AG04449 (cell line): ENCODE measurements at places on chromosomes 7 and 10.

DNA sequence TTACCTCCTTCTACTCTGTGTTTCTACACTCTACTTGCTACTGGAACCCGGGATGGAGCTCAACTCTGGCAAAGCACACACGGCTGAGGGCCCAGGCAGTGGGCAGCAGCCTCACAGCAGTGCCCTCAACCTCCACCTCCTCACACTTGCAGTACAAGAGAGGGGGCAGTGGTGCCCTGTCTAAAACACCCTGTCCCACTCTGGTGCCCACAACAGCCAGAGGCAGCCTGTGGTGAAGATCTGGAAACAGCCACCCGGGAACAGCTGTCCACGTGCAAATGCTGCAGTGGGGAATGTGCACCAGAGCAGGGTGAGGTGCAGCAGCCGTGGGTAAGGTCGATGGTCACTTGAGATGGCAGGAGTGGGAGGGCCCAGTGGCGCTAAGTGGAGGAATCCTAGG lies 13.7 kb downstream of the MAT1A start:
- DNase-seq = no peak

DNA sequence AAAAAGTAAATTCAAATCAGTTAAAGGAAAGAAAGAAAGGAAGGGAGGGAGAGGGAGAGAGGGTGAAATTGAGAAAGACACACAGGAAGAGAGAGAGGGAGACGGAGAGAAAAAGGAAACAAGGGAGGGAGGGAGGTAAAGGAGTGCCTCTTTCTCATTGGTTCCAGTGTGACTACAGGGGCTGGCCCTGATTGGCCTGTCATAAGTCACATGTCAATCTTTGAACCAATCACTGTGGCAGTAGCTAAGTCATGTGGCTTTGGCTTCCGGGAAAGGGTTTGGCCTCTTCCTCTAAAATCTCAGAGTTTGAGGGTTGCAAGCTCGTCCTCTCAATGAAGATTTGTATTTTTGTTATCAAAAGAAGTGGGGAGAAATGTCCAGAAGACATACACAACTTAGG lies 150.2 kb downstream of the RAB11FIP2 start:
- no peak for DNase-seq

- DNase-seq = no peak
Measured at GRCh38 chr7:115672024-115672423, 358.5 kb downstream of the TFEC start.

DNA sequence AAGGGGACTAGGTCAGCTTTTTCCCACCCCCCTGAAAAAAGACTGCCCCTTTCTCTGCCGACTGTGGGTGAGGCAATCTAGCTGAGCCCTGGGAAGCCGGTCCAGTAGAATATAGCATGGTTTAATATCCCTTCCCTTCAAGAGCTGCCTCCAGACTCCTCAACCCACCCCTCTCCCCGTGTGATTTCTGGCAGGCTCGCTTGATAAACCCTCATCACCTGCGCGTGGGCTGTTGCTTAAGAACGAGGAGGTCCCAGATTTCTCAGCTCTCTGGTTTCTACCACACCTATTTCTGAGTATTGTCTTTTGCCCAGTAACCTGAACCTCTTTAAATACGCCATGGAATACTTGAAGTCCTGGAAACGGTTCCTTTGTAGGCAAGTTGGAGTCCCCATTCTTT lies 2.0 kb upstream of the LRRC4 start:
- no peak for DNase-seq

DNA sequence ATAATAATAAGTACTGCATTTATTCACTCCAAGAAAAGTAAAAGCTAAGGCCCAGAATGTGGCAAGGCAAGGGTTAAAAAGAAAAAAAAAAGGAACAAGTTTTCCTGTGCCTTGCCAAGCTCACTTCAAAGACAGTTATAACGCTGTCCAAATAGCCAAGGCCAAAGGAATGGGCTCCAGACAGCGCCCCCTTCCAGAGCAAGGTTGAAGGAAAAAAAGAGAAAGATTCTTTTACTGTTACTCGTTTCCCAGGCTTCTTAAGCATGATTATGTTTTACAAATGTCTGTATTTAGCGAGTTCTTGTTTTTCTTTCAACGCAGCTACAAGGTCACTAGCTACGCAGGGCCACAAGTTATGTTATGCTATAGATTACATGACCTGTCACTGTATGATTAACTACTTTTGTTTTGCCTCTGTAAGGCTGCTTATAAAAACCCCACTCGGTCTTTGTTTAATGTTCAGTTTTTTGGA lies 9.1 kb upstream of the EIF4H start:
- DNase-seq = no peak

DNA sequence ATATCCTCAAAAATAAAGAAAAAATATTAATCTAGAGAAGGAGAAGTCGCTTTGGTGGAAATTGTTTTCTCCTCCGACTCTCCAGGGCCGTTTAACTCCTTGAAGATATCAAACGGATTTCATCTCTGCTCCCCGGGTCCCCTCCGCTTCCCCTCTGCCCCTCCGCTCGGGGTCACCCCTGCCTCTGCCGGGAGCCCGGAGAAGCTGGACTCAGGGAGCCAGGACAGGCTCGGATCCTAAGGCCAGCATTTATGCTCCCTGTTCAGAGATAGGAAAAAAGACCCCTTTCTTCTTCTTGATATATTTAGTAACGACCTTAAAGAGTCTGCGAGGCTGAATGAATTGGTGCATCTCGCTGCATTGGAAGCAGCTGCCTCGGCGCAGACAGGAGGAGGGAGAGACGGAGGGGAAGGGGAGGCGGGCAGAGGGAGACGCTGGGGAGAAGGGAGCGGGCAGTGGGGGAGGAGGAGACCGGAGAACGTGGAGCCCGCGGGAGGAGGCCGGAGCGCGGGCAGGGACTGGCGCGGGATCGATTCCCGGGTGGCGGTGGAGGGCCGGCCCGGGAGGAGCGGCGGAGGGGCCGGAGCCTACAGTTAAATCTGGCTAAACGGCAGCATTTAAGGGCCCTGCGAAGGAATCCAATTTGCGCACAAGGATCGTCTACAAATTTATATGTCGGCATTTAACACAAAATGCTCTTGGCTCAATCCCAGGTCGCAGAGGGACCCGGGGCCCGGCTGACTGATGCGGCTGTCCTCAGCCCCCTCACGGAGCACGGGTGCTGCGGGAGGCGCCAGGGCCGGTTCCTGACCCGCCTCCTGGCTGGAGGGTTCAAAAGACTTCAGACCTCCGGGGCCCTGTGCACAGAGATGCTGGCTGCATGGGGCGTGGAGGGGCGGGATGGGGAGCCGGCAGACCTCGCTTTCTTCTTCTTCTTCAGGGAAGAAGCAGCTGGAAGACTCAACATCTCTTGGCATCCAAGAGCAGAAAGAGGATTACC lies 55.6 kb downstream of the CRTAC1 start:
- no peak for DNase-seq

- DNase-seq = no peak
Measured at GRCh38 chr10:94013331-94013760, 19.6 kb downstream of the PLCE1 start.

GRCh38 chr10:30559180-30559579 lies 70.4 kb downstream of the LYZL2 start:
- DNase-seq = no peak

DNA sequence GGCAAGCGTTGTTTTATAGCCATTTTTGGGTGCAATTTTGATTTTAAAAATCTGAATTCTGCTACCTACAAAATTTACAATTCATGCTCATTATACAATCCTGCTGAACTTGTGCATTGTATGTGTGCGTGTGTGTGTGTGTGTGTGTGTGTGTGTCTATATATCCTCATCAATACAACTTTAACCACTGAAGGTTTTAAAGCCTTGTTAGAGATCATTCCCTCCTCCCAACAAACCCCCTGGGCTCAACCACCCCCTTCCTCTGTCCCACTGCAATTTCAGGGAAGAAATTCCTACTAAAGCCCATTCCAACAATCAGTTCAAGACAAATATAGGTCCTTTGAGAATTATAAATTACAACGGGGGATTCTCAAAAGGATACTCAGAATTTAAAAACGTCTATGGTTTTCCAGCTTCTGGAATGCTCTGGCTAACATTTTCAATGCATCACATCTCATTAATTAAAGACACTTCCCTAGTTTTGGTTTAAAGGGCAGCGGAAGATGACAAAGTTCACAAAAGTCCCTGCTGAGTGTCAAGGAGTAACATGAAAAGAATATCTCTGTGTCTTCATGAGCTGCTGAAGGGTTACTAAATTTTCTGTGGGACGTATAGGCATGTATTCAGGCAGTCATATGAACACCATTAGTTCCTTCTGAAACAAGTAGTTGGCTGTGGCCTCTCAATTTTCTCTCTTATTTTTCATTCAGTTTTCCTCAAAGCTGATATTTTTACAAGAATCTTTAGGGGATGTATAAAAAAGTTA lies 889 bp upstream of the SEMA3A start:
- no peak for DNase-seq

DNA sequence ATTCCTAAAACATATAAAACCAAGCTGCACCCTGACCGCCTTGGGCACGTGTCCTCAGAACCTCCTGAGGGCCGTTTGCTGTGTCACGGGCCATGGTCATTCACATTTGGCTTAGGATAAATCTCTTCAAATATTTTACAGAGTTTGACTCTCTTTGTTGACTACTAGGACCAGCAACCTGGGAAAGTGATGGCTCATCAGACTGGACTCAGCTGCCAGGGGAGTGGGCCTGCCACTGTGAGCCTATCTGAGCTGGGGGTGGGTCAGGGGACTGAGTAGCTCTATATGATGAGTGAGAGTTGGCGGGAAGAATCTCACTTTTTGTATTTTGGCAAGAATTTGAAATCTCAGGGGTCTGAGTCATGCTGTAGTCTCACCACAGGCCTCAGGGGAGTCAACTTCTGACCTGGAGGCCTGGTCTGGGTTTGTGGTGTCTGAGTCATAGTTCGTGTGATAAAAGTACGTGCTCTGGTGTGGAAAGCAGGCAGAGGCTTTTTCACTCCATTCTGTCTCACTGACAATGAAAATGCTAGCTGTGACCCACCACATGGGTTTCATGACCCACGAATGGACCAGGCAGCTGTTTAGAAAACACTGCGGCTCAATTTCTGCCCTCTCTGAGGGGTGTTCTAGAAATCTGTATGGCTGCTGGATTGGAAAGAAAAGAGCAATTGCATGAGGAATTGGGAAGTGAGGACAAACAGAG lies 4.2 kb upstream of the UPP1 start:
- DNase-seq = peak; percentile 94

GRCh38 chr7:46839651-46840050 lies 742.3 kb downstream of the TNS3 start:
- DNase-seq = no peak

DNA sequence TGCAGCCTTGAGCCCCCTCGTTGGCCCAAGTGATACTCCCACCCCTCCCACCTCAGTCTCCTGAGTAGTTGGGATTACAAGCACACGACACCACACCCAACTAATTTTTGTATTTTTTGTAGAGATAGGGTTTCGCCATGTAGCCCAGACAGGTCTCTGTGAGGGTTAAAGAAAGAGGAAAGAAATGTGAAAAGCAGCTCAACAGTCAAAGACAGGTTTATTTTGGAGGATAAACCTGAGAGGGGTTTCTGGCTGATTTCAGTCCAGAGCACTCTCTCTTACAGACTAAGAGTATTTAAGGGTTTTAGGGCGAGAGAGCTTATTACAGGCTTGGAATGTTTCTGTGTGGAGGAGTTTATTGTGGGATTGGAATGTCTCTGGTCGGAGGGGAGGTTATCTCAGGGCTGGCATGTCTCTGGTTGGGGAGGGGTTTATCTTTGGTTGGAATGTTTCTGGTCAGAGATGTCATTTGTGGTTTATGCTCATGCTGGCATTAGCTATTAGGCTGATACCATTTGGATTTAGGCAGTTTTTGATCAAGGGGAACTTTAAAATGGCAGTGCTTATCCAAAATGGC lies 26.1 kb upstream of the SNX10 start:
- DNase-seq = no peak

DNA sequence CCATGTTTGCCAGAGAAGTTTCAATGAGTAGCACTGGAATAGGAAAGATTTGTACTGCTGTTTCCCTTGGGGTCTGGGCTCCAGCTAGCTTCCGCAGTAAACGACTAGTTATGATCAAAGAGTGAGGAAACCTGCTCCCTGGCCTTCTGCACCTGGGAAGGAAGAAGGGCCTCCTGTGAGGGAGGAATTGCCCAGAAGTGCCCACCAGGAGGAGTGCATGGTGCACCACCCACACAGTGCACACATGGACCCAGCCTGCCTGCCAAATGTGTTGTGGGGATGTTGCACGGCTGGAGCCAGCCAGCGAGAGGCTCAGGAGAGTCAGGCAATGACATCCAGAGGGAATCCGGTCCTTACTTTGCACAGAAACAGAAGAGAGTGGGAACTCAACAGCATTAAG lies 27.0 kb upstream of the FAM107B start:
- no peak for DNase-seq

DNA sequence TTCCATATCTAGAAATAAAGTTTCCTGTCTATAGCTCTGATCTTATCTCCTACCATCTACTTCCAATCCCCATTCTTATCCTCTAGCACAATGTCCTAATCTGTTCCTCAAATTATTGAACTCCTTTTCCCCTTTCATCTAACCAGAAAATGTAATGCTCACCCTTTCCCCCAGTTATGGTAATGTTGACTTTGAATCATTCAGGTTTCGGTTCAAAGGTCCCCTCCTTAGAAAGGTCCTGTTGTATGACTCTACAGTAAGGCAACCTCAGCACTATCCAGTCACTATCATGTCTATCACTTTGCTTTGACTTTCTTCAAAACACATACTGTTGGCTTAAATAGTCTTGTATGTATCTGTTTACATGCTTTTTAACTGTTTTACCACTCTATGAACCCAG lies 264.2 kb upstream of the PCDH15 start:
- no peak for DNase-seq

DNA sequence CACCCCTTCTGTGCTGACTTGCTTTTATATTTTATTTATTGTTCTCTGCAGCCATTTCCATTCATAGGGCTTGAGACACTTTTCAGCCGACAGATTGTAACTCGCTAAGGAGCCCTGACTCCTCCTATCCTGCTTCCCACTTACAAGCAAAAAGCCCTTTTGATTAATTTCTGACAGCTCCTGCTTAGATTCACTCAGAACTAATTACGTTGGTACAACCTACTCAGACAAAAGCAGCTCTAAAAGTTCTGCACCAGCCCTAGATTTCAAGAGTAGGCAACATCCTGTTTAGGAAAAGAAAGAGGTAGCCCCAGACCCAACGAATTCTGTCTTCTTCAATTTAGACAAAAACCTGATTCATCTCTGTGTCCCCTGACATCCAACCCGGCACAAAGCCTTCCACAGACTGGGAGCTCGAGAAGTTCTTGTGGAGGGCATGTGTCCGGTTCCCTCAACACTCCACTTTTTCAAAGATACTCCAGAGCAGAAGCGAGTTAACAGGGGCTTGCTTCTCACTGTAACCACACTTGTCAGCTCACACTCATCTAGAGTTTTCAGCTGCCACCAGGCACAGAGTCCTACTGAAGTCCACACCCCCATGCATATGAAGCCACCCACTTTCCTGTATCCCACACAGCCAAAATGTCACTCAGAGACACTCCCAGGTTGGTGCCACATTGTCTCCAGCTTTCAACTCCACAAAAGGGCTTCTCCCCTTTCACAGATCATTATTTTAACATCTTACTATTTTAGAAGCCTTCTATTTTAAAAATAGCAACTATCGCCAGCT lies 113.6 kb upstream of the NFE2L3 start:
- DNase-seq = no peak
